ENCODE measurements at places on chromosomes 4 and X.

DNA sequence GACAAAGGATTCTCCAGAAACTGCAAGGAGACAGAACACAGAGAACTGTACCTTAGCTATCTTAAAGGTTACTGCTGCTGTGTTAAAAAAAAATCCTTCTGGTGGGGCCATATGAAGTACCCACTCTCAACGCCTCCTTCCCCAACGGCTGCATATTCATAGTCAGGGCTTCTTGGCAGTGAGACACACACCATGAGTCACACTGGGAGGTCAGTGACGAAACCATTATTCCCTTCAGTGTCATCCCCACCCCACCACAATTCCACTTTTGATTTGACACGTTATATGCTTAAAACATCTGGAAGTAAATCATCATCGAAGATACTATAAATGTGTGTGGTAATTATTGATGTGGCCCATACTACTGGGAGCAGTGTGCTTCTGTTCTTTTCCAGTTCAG is 271.5 kb downstream of the LDB2 start:
- DNase-seq, result no peak

DNA sequence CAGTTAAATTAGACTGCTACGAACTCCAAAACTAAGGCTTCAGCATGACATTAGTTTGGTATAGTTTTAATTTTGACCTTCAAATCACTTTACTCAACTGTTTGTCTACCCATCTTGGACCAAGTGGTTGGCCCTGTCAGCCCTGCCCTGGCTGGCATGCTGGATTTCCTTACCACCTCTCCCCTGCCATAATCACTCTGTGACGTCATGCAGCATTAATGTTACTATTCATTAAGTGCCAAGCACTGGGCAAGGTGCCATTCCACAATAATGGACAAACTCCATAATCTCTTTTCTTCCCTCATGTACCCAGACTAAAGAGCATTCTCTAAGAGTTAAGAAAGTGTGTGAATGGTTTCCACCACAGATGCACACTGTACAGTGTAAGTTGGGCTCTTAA is 277.0 kb upstream of the INTU start:
- no peak for DNase-seq

DNA sequence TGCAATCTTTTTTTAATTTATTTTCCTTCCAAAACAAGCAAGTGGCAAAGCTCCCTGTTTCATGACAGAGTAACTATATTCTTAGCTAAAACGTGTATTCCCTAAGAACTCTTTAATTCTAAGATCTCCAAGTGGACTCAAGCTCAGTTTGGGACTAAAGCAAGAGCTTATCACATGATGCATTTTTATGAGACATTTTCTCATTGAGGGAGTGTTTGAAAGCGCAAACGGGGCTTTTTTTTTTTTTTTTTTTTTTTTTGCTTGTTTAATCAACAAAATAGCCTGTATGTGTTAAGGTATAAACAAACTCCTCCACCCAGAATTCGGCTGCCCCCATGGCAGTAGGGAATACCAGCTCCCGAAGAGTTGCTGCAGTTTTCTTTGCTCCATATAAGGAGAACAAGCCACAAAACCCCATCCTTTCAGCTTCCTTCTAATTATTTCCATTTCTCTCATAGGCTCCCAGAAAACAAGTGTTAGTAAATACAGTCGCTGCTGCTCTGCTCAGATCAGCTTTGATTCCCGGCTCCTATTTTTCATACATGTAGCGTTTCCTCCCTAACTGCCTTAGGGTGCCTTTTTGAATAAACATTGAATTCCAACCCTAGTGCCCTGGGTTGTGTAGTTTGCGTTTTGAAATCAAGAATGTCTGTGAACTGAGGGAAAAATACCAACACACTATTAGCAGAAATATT is 669 bp upstream of the PPARGC1A start:
- no peak for DNase-seq

DNA sequence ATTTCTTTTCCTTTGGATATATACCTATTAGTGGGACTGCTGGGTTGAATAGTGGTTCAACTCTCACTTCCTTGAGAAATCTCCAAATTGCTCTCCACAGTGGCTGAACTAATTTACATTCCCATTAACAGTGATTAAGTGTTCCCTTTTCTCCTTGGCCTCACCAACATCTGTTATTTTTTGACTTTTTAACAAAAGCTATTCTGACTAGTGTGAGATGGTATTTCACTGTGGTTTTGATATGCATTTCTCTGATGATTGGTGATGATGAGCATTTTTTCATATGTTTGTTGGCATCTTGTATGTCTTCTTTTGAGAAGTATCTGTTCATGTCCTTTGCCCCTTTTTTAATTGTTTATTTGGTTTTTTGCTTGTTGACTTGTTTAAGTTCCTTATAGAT is 413.0 kb downstream of the MAPK10 start:
- no peak for DNase-seq

GRCh38 chrX:38768079-38768478 is 33.2 kb upstream of the MID1IP1 start:
- no peak for DNase-seq

DNA sequence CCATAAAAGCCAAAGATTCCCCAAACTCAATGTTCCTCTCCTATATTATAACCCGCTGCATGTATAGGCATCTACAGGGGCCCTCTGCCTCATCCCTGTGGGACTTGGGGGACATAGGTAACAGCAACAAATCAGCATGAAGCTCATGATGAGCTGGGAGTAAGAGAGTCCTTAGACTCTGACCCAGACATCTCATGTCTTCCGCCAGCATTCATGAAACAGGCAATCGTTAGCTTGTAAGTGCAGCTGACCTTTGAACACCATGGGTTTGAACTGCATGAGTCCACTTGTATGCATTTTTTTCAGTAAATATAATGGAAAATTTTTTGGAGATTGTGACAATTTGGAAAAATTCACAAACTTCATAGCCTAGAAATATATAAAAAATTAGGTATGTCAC is 10.4 kb upstream of the SCOC start:
- no peak for DNase-seq

GRCh38 chr4:169420291-169420690 is 149.5 kb upstream of the SH3RF1 start:
- DNase-seq, result no peak

DNA sequence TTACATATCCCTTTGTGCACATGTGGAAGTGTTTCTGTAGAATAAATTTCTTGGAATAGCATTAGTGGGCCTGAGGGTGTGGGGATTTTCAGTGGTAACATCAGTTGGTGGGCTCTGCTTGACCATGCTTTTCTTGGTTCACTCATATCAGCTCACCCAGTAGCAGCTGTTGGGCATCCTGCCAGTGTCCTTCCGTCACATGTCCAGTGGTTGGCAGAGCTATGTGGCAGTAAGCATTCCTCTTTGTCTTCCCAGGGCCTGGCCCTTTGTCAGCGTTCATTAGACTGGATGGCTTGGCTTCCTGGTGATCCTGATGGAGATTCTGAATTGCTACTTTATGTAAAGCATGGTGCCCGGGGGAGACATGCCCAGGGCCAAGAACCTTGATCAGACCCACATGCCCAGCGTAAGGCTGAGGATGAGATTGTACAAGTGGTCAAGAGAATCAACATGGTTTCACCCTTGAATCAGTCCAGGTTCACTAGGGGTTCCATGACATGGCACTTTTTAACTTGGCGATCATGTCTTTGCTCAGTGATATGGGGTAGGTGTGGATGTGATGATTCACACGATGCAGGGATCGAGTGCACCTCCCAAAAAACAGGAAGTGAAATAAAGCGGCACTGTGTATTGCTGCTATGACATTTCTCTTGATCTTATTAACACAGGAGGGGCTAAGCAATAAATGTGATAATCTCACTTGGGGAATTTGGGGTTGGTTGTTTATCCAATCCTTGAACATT is 72.1 kb upstream of the IGFBP7 start:
- no peak for DNase-seq

DNA sequence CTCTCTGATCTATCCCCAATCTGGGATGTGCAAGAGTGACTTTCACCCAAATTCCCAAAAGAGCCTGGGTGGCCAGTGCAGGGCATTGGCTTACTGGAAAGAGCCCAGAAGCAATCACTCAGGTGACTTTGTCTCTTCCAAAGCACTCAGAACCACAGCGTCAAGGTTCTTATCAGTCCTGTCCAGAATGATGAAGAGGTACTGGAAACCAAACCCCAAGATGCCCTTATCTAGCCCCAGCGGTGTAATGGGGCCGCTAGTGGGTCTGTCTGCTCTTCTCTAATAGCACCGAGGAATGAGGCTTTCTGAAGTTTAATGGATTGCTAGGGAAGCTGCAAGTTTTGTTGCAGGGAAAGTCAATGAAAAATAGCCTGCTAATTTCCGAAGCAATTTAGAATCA is 21.6 kb downstream of the CLNK start:
- no peak for DNase-seq

GRCh38 chr4:142585411-142585810 is 260.7 kb downstream of the INPP4B start:
- no peak for DNase-seq

- no peak for DNase-seq
Measured at GRCh38 chr4:35697210-35697736, 547.0 kb downstream of the ARAP2 start.

GRCh38 chr4:96558466-96558865 is 718.6 kb downstream of the PDHA2 start:
- no peak for DNase-seq

DNA sequence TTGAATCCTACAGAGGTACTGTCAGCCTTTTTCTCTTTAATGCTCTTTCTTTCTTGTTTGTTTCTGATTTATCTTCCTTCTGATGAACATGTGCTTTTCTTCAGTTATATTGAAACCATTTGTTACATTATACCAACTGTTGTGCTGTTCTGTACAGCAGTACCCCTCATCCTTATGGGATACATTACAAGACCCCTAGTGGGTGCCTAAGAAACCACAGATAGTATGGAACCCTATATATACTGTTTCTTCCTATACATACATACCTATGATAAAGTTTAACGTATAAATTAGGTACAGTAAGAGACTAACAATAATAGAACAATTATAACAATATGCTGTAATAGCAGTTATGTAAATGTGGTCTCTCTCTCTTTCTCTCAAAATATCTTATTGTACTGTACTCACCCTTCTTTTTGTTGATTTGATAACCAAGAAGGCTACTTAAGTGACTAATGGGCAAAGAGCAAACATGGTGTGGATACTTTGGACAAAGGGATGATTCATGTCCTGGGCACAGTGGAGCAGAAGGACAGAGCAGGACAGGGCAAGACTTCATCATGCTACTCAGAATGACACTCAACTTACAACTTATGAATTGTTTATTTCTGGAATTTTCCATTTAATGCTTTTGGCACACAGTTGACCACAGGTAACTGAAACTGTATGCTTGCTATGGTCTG is 10.7 kb upstream of the YIPF7 start:
- DNase-seq, result no peak

DNA sequence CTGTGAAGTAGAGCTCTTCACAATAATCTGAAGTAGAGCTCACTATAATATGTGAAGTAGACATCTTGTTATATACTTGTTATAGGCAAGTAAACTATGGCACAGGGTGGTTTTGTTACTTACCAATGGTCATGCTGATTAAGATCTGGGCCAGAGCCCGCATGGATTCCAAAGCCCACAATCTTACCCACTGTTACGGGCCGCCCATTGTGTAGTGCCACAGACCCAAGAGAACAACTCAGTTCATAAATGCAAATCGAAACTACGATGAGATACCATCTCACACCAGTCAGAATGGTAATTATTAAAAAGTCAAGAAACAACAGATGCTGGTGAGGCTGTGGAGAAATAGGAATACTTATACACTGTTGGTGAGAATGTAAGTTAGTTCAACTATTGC is 46.9 kb upstream of the CT47C1 start:
- DNase-seq, result no peak

DNA sequence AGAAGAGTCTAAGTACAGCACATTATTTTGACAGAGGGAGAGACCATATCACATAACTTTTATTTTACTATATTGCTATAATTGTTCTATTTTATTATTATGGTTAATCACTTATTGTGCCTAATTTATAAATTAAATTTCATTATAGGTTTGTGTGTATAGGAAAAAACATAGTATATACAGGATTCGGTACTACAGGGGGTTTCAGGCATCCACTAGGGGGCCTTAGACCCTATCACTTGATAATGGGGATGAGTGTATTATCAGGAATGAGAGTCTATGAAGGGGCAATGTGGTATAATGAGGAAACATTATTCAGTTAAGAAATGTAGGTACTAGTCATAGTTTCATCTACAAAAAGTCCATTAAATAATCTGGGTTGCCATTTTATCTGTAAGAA is 833.1 kb downstream of the C4orf33 start:
- DNase-seq, result no peak

DNA sequence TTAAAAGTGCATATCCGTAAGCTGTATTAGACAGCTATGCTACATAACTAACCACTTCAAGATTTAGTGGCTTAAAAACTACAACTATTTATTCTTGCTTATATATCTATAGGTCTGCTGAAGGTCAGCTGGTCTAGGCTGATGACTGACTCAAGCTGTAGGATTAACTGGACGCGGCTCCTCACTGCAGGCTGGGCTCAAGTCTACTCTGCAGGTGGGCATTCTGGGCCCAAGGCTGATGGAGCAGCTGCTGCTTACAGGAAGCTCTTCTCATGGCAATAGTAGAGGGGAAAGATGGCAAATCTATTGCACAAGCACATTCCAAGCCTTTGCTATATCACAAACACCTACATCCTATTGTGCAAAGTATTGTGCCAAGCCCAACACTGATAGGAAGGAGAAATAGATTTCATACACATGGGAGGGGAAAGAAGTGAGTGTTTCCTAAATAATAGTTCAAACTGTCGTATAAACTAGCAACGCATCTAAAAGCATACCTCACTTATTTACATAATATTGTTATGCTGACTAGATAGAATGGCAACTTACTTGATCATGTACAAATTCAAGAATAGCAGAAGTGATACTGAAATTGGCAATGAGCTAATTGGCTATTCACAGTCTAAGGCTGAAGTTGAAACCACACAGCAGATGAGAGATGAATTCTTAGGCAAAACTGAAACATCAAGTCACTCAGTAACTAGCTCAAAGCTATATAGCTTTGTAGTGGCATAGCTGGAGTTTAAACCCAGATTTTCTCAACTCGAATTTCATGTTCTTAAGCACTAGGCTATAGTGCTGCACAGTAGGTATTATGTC is 263.8 kb downstream of the NKX6-1 start:
- DNase-seq, result no peak

GRCh38 chr4:128355305-128355704 is 67.7 kb upstream of the PGRMC2 start:
- DNase-seq, result no peak

GRCh38 chrX:65647801-65648200 is 19.7 kb upstream of the MSN start:
- DNase-seq, result no peak
